Right atrium auricular region (tissue), 2 donors: ENCODE measurements at places on chromosomes 2 and 18. TPM values are rescaled to one million over a fixed set of nuclear protein-coding genes. Genes with fewer than 3 reads are reported as not detected.

DNA sequence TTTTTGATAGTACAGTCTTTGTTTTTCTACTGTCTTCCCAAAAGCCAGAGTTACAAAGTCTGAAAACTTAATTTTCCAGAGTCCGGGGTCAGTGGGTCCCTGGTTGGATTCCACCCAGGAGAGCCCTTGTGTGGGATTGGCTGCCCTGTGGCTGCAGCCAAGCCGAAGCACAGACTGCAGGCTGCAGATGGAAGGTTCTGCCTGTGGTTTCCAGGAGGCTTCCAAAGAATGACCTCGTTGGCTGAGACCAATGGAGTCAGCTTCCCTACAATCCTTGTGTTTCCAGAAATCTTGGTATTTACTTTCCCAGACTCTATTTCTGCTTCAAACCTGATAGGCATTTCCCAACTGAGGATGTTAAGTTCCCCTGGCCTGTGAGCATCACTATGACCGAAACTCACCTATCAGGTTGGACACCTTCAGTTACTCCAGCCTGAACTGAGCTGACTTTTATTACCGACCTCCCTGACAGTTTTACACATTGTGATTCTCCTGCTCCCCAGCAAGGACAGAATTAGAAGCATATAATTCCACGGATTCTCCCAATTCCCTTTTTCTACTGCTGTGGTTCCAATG is 117.5 kb upstream of the CCDC68 start:
- DNase-seq, result no peak

- DNase-seq, result no peak
Observed at GRCh38 chr2:37590119-37590571, 81.3 kb downstream of the CDC42EP3 start.

The CFAP210 gene
- not detected for total RNA-seq

DNA sequence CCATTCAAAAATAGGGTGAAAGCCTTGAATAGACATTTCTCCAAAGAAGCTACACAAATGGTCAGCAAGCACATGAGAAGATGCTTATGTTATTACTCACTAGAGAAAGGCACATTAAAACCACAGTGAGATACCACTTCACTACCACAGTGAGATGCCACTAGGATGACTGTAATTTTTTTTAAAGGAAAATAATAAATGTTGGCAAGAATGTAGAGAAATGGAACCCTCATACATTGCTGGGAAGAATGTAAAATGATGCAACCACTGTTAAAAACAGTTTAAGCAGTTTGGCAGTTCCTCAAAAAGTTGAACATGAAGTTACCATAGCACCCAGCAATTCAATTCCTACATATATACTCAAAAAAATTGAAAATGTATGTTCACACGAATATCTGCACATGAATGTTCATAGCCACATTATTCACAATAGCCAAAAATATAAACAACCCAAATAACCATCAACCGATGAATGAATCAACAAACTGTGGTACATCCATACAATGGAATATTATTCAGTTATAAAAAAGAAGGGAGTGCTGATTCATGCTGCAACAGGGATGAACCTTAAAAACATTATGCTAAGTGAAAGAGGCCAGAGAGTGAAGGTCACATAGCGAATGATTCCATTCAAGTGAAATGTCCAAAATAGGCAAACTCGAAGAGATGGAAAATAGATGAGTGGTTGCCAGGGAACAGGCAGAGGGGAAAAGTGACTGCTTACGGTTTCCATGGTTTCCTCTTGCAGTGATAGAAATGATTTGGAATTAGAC is 156.2 kb upstream of the NDUFV2 start:
- no peak for DNase-seq

DNA sequence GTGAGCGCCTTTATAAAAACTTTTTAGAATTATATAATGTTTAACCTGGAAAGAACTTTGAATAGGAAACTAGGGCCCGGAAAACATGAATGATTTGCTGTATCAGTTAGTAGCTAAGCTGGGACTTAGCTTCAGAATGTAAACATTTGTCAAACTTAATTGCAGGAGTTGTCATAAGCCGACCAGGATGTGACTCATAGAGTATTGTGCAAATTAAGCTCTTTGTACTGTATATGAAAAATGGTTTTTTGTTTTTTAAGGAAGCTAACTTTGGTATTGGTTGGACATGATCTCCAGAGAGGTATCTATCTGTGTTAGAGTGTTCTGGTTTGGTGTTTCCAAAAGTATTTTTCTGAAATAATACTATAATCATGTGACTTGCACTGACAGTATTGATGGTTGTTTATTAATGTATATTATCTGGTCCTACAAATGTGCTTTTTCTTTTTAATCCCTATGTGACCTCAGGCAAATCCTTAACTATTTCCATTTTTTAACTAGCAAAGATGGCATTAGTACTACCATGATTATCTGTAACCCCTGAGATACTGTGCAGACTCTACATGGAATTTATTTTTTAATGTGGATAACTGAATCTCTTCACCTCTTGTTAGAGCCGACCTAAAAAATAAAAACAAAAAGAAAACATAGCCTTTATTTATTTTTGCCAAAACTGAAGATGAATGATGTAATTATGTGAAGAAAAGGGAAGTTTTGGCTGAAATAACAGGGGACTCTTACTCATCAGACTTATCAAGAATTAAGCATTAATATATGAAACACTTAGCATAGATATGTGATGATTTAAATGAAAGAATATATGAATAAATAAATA is 11.7 kb downstream of the YIPF4 start:
- DNase-seq, result no peak

The ANKRD53 gene
- total RNA-seq, result 0.78 TPM

GRCh38 chr2:112836163-112836560 is 417 bp downstream of the IL1B start:
- no peak for DNase-seq

The POU3F3 gene
- 0.79 TPM for total RNA-seq

DNA sequence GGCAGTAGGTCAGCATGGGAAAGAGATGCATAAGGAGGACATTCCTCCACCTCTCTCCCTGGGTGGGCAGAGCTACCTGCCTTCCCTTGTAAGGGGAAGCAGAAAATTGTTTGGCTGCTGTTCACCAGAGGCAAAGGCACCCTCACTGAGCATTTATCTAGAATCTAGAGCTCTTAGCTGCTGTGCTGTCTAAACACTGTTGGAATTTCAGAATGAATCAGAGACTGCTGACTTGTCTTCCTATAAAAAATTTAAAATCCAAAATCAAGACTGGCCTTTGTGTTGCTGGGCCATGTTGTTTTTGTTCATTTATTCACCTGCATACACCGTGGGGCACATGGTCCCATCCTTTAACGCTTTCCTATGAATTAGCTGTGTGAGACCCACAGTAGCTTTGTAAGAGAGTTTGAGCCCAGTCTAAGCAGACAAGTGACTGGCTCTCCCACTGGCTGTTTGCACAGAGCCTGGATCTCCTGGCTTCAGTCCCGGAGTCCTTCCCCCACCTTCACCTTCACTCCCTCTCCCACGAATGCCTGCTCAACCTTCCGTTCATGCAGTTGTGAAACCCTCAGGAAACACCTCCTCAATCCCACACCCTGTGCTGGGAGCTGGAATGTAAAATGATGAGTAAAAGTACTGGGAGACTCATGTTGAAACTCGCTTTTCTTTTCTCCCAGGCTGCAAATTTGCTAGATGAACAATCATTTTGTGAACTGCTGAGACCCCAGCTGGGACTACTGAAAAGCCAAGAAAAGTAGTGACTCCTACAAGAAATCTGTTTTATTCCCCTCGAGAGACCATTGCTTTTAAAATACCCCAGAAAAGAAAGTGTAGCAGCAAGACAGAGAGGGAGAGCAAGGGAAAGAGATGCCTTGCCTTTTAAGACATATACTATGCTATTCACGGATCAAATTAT is 76.2 kb downstream of the FAM168B start:
- DNase-seq, result no peak

DNA sequence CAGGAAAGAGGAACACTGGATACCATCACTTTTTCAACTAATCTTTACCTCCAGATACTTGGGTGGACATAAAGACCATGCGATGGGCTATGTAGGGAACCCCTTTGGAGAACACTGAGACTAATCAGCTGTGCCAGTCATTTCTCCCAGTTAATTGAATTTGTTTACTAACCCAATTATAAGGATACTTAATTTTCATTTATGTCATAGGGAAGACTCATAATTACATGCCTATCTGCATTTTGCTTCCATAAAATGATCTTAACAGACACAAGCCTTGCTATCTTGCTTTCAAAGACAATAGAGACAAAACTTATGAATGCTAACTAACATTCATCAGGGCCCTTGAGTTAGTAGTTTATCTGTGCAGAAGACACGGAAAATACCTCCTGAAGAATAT is 68.9 kb upstream of the CAVIN2 start:
- DNase-seq, result no peak
